AG09309 (cell line): ENCODE measurements at places on chromosomes 1 and 21.

DNA sequence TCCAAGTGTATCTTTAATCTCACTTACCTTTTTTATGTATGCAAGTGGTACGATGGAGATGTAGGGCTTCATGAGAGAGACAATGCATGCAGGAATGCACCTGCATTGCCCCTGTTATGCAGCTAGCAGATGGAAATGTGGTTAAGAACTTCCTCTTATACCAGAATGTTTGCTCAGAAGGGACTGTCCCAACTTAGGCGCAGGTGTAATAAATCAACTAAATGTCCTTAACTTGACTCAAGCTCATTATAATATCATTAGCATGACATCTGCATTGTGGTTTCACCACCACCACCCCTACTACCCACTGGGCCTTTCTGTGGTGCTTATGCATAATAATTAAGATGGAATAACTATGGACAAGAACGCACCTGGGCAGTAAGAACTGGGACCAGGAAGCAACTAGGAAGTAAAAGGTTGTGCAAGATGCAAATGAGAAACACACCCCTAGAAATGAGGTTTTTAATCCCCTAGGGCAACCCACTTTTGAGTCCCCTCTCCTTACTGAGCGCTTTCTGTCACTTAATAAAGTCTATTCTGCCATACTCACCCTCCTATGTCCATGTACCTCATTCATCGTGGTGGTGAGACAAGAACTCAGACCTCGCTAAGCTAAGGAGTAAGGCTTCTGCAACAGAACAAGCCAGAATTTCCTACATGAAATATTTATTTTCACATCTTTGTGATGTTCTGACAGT, 1103.3 kb upstream of the B3GALT2 start:
- DNase-seq, result no peak

GRCh38 chr1:223233410-223234169, 90.5 kb upstream of the TLR5 start:
- DNase-seq, result peak; percentile 57

GRCh38 chr1:227797144-227797543, 18.3 kb upstream of the PRSS38 start:
- no peak for DNase-seq

GRCh38 chr1:213984387-213985208, 3.2 kb upstream of the PROX1 start:
- no peak for DNase-seq

DNA sequence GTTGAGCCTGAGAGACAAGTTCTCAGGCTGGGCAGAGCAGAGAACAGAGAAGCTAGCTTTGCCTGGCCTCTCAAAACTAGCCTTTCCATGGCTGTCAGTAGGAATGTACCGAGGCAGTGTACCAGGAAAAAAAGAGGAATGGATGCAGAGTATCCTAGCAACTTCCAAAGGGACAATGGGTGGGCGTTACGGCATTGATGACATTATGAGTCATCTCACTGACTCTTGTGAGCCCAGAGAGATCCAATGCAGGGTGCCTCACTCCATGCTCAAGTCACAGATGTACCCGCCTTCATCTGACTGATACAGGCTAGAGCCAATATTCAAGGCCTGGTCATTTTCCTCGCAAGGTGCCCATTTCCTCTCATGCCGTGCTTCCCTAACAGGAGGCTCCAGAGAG, 51.4 kb upstream of the C8B start:
- no peak for DNase-seq

- DNase-seq, result no peak
These were observed 16.3 kb downstream of the PHGDH start for GRCh38 chr1:119727991-119728390.

DNA sequence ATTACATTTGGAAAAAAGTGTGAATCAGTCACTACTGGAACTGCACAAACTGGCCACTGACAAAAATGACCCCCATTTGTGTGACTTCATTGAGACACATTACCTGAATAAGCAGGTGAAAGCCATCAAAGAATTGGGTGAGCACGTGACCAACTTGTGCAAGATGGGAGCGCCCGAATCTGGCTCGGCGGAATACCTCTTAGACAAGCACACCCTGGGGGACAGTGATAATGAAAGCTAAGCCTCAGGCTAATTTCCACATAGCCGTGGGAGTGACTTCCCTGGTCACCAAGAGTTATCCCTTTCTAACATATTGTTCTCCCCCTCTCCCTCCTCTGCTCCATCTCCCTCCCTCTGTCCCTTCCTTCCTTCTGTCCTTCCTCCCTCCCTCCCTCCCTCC, 47.7 kb upstream of the RHOU start:
- DNase-seq, result no peak

DNA sequence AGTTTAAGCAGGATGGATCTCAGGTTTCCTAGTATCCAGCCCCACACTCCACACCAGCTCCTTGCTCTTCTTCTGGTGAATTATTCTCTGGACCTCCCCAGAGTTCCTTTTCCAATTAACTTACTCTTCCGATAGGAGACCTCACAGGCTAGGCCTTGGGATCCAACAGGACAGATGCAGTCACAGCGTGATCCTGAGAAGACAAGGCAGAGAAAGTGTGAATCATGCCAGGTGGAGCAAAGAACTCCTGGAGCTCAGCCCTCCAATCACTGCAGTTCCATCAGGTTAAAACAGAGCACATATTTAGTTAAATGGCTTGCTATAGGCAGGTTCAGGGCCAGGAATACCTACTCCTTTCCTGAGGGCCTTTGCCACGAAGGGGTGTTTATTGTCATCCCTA, 34.1 kb downstream of the C8B start:
- no peak for DNase-seq

DNA sequence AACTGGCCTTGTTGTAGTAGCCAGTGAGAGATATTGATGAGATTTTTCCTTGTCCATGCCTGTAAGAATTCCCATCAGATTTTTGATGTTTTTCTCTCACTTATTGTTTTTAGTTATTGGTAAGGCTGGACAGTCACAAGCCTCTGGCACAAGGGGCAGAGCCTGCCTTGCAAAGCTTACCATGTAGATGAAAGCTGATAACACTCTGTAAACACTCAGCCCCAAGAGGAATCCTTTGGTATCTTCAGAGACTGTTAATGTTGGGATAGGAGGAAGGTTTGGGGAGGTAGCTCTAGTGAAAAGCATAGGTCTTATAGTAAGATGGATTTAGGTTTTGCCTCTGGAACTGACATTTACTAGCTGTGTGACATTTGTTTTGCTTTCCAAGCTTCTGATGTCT, 37.7 kb downstream of the MARK1 start:
- DNase-seq, result no peak

DNA sequence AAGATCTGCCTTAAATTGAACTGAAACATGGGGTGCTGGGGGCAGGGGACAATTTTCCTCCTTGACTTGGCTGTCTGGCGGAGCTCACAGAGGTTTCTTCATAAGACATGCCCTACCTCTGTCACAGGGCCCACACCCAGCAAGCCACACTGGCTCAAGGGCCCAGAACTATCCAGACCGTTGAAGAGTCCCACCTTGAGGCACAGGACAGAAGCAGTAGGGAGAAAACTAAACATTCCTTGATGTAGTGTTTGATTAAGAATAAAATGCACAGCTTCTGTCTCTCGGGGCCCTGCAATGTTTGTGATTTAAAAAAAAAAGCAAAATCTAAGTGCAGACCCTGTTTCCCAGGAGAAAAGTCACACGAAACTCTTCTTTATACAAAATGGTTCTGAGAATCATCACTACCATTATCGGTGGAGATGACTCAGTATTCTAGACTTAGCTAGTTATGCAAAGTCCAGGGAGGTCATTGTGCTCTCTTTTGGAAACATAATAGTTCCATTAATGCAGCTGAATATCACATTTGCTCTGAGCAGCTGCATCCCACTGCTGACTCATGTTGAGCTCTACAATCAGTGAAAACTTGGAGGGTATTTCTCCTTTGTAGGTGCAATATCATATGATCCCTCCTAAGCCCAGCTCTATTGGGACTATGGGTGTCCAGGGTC, 53.6 kb upstream of the DIRAS3 start:
- no peak for DNase-seq

DNA sequence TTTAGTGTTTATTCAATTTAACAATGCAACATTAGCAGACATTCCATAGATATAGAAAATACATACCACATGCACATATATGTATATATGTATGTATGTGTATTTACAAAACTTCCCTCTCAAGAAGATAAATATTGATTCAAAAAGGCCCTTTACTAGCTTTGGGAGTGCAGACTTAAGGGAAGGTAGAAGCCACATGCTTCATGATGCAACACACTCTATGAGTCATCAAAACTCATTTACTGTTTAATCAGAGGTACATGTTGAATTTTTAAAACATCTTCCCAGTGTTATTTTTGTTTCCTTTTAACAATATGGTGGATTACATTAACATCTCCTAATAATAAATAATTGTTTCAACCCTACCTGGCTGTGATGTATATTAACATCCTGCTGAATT, 61.4 kb upstream of the KIRREL1 start:
- no peak for DNase-seq

DNA sequence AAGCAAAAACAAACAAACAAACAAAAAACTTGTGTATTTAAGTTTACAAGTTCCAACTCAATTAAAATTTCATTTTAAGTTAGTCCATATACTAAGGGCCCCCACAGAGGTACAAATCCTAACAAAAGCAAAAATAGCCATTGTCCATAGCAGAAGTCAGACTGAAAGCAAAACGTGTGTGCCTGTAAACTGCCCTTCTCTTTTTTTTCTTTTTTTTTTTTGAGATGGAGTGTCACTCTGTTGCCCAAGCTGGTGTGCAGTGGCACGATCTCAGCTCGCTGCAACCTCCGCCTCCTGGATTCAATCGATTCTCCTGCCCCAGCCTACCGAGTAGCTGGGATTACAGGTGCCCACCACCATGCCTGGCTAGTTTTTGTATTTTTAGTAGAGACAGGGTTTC, 11.6 kb upstream of the IFNGR2 start:
- DNase-seq, result no peak

- DNase-seq, result no peak
These were observed 14.9 kb upstream of the MED18 start for GRCh38 chr1:28313702-28314546.

GRCh38 chr1:15355968-15356625, 53.6 kb upstream of the EFHD2 start:
- no peak for DNase-seq

DNA sequence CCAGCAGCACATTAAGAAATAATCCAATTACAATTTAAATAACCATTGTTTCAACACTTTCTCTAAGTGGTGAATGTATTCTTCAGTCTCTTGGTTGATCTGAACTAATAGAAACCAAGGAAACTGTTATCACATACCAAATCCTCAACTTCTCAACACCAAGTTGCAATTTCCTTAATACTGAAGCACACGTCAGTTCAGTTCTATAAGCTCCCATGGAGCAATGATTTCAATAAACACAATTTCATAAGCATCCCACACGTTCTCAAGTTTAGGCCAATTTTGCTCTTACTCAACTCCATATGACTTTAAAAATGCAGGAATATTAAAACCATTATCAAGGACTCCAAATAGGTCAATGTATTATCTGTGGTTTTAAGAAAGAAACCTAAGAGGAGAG, 5.8 kb upstream of the ERG start:
- DNase-seq, result no peak

DNA sequence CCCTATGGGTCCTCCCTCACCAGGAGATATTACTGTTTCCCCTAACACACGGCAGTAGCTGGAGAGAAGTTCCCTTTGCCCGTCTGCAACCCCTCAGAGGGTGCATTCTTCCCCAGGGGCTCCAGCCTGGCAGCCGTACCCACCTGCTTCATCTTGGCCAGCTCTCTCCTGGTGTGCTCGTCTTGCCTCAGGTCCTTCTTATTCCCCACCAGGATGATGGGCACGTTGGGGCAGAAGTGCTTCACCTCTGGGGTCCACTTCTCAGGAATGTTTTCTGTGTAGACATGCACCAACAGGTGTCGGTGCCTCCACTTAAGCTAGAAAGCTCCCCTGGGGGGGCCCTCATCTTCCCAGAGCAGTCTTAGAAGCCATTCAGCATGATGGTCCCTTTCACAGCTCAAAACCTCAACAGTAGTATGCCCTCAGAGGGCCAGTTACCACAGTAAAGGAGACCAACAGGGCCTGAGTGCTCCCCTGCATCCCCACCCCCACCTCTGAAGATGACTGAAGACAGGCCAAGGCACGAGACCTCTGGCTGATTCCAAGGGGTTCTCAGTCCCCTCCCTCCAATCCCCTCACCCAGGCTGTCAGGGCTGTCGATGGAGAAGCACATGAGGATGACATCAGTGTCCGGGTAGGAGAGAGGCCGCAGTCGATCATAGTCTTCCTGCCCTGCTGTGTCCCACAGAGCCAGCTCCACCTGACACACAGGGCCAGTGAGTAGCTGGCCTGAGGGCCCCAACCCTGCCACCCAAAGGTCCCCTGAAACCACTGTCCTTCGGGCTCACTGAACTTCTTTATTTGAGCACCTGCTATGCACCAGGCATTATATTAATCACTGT, 4.3 kb downstream of the RHOC start:
- no peak for DNase-seq

GRCh38 chr1:96220651-96221050, 500.9 kb upstream of the PTBP2 start:
- no peak for DNase-seq

DNA sequence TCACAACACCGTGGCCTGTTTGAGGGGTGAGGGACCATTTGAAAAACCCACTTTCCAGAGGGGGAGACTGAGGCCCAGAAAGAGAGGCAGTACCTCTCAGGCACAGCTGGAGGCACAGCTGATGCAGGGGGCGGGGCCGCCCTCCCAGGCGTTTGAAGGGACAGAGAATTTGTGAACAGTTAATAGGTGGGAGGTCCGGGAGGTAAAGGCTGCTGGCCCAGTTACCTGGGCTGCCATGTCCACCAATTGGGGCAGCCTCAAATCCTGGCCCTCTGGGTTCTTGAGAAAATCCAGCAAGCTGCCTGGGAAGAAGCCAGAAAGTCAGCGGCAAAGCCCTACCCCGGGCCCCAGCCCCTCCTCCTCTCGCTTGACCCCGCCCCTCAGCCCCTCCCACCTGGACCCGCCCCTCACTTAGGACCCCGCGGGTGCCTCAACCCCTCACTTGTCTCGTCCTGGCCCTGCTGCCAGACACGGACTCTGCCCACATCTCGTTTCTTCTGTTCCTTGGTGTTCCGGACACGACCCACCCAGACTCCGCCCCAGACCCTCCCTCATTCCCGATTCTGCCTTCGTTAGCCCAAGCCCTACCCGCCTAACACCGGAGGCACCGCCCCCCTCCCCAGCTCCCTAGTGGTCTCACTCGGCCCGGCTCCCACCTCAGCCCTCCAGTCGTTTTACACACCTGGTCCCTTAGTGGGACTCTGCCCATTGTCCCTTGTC, 10.8 kb upstream of the AHDC1 start:
- DNase-seq, result no peak

- DNase-seq, result no peak
These were observed 1.6 kb downstream of the COL6A2 start for GRCh38 chr21:46099476-46099875.

DNA sequence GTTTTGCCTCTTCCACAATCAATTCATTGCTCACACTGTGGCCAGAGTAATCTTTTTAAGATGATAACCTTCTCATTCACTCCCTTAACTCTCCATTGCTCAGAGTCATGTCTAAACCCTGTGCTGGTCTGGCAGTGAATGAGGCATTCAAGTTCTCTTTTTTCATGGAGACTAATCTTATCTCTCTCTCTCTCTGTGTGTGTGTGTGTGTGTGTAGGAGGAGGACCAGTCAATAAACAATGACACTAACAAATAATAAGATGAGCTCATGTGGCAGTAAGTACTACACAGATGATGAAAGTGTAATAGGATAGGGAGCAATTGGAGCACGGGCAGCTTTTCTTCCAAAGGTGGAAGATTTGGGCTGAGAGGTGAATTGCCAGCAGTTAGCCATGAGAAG, 122.0 kb upstream of the B3GALT2 start:
- no peak for DNase-seq

GRCh38 chr1:183243161-183244050, 57.3 kb downstream of the LAMC2 start:
- DNase-seq, result no peak

- no peak for DNase-seq
These were observed 395 bp downstream of the SLC9A1 start for GRCh38 chr1:27154469-27154990.
